Activated CD4-positive, alpha-beta memory T cell treated with anti-CD3 and anti-CD28 coated beads for 36 hours (primary cell): ENCODE measurements at places on chromosomes 11 and 22.

GRCh38 chr11:114261791-114262190 lies 34.4 kb upstream of the NNMT start:
- no peak for DNase-seq

DNA sequence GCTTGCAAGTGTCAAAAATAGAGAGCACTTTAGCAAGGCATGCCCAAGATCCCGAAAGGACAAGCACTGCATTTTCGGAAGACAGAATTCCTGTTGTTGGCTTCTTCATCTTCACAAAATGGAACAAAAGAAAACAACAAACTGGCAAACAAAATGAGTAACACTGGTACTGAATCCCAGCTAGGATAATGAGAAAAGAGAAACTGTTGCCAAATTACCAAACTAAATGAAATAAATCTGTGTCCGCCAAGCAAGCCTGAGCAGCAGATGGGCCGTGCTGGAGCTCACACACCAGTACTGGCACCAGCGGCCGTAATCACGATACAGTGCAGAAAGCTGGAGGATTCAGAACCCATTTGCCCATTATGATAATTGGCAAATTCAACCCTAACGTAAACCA lies 30.6 kb downstream of the TUB start:
- no peak for DNase-seq

- no peak for DNase-seq
Observed at GRCh38 chr11:86294026-86294425, 8.0 kb upstream of the HIKESHI start.

- no peak for DNase-seq
Observed at GRCh38 chr22:47393191-47393590, 630.7 kb downstream of the TBC1D22A start.

DNA sequence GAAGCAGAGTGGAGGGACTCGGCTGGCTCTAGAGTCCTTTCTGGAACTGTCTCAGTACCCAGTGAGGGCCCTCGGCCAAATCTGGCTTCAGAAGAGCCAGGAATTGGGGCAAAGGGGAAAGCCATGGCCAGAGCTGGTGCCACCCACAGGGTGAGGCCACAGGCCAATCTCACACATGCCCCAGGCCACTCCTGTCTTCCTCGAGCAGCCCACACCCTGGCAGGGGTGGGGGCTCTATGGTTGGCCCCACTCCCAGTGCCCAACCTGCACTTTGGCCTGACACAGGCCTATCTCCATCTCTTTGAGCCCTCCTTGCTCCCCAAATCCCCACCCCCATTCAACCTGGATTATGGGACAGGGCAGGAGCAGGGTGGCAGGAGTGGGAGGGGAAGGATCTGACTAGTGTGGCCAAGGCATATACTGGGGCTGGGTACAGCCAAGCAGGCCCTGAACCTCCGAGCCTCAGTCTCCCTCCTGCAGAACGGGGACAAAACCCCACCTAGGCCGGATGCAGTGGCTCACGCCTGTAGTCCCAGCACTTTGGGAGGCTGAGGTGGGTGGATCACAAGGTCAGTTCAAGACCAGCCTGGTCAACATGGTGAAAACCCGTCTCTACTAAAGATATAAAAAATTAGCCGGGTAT lies 6.9 kb downstream of the TST start:
- DNase-seq = no peak

DNA sequence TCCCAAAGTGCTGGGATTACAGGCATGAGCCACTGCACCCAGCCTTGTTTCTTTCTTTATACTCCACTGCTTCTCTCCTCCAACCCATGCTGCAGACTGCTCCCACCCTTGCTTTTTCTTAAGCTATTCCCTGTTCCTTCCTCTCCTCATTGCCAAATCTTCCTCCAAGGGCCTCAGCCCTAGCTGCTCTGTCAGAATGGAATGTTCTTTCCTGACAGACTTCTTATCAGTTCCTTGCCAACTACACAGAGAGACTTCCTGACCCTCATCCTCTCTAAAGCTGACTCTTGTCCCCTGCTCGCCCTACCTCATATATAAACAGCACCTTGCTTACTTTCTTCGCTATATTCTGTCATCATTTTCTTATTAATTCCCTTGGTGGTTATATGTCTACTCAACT lies 16.9 kb upstream of the PIK3C2A start:
- no peak for DNase-seq

- no peak for DNase-seq
Observed at GRCh38 chr11:13030857-13031256, 21.7 kb downstream of the RASSF10 start.

GRCh38 chr11:119347242-119347641 lies 737 bp upstream of the MFRP start:
- no peak for DNase-seq

GRCh38 chr11:106449763-106450162 lies 372.3 kb downstream of the AASDHPPT start:
- DNase-seq = no peak

DNA sequence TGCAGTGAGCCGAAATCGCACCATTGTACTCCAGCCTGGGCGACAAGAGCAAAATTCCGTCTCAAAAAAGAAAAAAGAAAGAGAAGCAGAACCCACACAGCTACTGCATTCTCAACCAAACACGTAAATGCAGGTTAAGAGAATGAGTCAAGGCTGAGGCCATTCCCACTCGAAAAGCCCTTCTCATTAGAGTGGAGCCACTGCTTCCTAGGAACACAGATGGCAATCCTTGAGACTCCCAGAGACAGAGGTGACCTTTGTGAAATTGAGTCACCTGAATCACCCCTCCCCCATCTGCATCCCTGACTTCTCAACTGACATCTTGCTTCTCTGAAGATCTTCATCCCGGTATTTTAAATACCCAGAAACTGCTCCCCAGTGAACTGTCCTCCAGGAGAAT lies 8.2 kb downstream of the PACSIN2 start:
- no peak for DNase-seq

DNA sequence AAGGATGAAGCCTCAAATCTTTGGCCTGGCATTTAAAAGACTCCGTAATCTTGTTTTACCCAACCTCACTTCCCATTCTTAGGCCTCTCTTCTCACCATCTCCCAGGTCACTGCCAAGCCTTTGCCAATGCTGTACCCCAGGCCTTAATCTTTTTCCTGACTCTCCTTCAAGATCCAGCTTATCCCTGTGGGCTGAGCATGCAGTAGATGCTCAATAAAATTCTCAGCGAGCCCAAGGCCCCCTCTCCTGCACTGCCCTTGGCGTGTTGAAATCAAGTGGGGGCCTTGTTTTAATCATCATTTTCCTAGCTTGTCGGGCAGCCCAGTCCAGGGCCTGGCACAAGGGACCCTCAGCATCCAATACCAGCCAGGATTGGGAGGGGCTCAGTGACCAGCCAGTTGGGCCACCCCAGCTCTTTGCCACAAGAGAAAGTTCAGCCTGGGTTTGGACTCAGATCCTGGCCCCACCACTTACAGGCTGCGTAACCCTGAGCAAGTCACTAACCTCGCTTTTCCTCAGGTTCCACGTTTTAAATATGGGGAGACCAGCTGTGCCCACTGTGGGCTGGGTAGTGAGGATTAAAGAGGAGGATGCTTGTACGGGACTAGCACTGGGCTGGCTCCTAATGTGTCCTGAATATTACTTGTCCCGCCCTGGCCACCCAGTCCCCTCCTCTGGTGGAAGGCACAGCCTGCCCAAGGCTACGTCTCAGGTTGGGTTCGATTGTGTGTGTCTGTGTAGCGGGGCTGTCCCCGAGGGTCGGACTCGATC lies 943 bp upstream of the YWHAH start:
- no peak for DNase-seq

- no peak for DNase-seq
Observed at GRCh38 chr11:706439-706956, 467 bp downstream of the EPS8L2 start.

DNA sequence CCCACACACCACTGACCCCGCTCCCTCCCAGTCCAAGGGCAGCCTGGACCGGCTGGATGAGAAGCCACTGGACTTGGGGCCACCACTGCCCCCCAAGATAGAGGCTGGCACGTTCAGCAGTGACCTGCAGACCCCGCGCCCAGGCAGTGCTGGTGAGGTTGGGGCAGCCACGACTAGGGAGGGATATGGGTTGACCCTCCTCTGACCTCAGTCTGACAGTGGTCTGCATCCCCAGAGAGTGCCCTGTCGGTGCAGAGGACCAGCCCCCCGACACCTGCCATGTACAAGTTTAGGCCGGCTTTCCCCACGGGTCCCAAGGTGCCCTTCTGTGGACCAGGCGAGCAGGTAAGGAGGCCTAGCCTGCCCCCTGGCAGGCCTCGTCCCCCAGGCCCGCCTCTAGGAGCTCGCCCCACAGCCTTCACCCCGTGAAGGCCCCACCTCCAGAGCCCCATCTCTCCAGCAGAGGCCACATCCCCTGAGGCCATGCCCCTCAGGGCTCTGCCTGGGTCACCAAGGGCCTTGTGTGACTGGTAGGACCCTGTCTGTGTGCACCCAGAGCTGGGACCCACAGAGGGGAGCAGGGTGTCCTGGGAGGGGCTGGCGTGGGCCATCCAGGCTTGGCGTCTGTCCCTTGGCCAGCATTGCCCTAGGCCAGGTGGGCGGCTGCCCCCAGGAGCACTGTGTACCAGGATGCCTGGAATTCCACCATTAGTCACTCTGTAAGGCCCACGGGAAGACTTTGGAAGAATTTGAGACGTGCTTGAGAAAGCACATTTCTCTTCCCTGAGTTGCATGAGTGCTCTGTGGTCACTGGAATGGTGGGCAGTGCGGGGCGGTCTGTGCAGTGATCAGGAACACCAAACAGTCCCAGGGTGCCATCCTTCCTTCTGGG lies 9.4 kb downstream of the CCDC188 start:
- DNase-seq = no peak

DNA sequence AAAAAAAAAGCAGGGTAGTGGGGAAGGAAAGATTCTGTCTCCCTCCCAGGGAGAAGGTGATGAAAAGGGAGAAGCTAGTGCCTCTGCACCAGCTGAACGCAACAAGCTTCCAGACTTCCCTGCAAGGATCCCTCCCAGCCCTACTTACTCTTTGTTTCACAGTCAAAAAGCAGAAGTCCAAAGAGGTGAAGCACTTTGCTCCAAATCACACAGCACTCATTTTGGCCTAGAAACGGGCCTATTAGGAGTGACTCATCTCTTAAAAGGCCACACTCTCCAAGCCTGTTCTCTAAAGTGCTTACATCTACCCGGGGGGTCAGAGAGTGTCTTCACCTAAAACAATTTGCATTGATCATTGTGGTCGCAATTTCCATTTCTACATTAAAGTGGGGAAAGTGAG lies 17.7 kb upstream of the GRK3 start:
- DNase-seq = no peak

GRCh38 chr11:125955856-125956255 lies 10.0 kb downstream of the VSIG10L2 start:
- DNase-seq = no peak

GRCh38 chr11:1824221-1825038 lies 10.4 kb upstream of the SYT8 start:
- DNase-seq = no peak

DNA sequence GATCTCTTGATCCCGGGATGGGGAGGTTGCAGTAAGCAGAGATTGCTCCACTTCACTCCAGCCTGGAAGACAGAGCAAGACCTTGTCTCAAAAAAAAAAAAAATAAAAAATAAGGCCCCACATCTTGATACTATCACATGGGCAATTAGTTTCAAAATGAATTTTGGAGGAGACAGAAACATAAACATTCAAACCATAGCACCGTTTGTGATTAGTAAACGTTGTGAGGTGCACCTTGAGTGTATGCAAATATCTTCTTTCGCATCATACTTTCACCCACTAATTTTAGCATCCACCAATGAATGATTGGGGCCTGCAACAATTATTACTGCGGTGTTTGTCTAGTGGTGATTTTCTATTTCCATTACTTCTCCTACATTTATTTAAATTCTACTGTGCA lies 11.0 kb upstream of the SPDYC start:
- DNase-seq = no peak

GRCh38 chr11:9569588-9570164 lies 3.8 kb upstream of the WEE1 start:
- no peak for DNase-seq

GRCh38 chr11:1449490-1450243 lies 36.9 kb downstream of the MOB2 start:
- DNase-seq = no peak

- peak; percentile 82 for DNase-seq
Observed at GRCh38 chr11:47216121-47216798, 1.5 kb downstream of the DDB2 start.

- DNase-seq = no peak
Observed at GRCh38 chr11:16799221-16799620, 60.8 kb downstream of the C11orf58 start.

- DNase-seq = peak; percentile 13
Observed at GRCh38 chr11:73991471-73992006, 8.9 kb upstream of the UCP2 start.

DNA sequence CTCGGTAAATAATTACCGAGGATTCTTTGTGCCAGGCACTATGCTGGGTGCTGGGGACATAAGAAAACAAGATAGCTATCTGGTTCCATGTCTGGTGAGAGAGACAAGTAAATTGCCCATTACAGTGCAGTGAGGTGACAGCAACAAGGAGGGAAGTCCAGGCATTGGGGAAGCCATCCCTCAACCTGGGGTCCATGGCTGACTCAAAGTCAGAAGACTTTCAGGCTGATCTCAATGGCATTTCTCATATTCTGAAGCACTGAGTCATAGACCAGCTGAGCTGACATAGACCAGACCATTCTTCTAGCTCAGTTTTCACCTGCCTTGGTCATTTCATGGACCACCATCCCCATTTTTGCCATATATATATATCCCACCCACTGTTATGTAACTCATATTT lies 158.8 kb downstream of the TTC17 start:
- no peak for DNase-seq

GRCh38 chr11:131671320-131671719 lies 300.9 kb downstream of the NTM start:
- DNase-seq = no peak

GRCh38 chr22:50056214-50056972 lies 1.7 kb downstream of the TTLL8 start:
- DNase-seq = no peak

DNA sequence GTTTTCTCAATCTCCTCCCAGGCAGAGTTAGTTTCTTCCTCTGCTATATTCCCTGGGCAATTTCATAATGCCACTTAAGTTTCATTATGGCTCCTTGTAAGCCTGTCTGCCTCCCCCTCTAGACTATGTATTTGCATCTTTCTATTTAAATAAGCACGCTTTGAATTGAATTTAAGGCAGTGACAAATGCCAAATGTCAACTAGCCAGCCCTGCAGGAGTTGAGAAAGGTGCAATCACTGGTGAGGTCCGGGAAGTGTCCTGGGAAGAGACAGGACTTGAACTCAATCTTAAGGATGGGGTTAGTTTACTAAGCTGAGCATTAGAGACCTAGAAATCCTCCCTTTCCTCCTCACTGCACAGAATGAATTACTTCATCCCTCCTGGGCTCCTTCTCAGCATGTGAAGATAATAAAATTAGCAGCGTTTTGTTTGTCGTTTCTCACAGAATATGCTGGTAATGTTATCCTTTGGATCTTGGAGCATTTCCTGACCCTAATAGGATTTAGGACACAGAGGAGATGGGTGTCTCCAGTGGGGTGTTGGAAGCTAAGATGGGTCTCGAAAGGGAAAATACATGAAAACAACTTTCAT lies 1.6 kb downstream of the TCP11L1 start:
- no peak for DNase-seq

- DNase-seq = peak; percentile 40
Observed at GRCh38 chr11:116852261-116853031, 15.0 kb upstream of the APOA1 start.
